Uterus (tissue), 4 donors: ENCODE measurements at places on chromosomes 11 and 22. TPM values are rescaled to one million over a fixed set of nuclear protein-coding genes. Genes with fewer than 3 reads are reported as not detected.

DNA sequence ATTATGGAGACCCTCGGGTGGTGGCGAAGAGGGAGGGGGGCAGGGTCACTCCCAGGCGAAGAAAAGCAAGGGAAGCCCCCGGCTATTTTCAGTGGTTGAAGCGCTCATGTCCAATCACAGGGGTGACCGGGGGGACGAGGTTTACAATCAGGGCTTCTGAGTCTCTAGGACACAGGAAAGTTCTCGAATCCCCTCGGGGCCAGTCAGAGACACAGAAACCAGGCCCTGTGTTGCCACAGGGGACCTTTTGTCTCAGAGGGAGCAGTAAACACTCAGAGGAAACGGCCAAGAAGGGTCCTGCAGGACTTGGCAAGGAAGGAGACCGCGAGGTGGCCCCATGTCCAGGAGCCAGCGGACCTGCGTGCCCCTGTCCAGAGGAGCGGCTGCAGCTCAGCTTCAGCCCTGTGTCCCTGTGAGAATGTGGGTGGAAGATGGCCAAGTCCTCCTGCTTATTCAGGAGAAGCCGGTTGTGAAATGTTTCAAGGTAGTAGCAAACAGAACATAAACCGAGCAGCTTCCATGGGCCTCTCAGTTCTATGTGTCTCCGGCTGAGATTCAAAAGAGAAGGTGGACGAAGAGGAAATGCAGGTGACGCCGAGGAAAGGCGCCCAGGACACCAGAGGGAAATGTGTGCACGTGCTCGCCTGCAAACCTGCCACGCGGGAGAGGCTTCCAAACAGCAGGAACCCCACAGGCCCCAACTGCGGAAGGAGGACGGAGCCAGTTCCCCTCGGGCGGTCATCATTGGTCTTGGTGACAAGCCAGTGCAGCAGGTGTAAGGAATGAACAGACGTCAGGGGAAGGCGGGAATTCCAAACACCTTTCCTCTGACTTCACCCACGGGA lies 357.6 kb downstream of the BRD1 start:
- no peak for DNase-seq

GRCh38 chr11:64848214-64848825 lies 3.9 kb upstream of the CDC42BPG start:
- no peak for DNase-seq

DNA sequence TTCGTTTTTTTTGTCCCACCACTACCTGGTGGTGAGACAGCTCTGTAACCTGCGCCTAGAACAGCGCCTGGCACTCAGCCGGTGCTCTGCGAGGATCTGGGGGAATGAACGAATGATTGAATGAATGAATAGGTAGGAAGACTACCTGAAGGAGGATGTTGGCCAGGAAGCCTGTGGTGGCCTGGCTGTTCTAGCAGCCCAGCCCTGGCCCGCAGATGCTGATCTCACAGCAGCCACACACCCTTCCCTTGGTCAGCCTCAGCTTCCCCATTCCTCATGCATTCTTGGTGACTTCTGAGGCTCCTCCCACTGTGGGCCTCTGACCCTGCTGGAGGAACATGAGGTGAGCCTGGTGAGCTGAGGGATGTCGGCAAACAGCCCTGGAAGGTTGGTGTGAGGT lies 3.7 kb downstream of the TRPM5 start:
- DNase-seq, result no peak

DNA sequence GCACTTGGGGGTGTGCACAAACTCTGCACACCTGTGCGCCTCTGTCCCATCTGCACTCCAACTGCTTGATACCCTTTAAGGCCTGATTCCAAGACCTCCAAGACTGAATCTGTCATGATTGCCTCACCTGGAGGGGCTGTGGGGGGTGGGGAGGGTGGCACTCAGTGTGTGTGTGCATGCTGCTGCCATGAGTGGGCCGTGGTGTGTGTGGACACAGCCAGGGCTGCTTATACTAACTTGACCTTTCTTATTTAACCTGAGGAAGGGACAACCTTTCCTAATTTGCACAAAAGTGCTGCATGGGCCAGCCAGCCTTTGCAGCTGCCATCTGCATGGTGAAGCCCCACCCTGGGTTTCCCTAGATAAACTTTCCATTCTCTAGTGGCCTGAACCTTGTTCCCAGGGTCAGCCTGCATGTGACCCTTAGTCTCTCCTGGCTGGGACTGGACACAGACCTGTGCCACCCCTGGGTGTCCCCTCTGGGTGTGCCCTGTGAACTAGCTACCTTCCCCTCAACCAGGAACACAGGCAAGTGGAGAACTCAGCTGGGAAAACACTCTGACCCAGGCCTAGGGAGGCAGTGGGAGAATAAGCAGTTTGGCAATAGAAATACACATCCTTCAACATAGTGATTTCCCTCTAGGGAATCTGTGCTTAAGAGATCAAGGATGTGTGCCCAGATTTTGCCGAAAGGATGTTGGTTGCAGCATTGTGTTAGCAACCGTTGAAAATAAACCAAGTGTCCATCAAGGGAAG lies 45.4 kb upstream of the DKK3 start:
- DNase-seq, result no peak

DNA sequence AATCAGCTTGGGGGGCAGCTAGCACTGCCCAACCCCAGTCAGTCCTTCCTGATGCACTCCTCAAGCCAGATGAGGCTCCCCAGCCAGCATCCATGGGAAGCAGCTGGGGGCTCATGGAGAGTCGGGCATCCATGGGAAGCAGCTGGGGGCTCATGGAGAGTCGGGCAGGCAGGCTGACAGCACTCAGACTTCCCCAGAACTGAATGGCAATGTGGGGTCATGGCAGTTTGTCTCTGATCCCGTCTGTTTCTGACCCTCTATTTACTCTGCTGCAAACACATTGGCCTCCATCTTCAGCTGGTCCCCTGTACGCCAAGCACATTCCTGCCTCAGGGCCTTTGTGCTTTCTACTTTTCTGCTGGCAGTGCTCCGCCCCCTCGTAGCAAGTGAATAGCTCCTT lies 314.8 kb downstream of the NTM start:
- DNase-seq, result no peak

DNA sequence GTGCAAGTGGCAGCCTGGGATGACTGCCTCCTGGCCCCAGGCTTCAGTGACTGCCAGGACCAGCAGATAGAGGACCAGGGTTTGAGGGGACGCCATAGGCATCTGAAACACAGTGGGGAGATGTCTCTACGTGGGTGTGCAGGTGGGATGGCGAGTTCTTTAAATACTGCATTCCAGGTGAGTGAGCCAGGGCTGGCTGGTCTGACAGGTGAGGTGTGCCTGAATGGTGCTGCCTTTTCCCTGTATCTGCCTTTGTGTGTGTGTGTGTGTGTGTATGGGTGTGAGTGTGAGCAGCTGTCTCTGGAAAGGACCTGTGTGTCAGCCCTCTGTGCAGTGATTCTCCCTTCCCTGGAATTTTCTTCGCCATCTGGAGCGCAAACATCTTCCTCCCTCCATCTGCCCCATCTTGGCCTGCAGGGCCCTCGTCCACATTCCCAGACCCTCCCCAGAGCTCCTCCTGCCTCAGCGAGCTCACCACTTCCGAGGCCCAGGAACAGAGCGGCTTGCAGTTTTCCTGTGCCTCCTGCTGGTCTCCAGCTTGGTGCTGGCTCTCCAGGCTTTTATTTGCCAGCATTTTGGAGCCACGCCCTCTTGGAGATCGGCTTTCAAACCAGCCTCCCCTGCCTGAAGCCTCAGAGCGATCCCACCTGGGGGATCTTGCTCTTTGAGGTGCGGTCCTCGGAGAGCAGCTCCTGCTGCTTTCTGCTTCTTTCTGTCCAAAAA lies at the start of gene GPHA2:
TSS of gene GPHA2 (minus strand) at position 535 of the 723 bp plus-strand sequence. CDS start at position 102, 433 bp downstream.
- peak; percentile 50 for DNase-seq

DNA sequence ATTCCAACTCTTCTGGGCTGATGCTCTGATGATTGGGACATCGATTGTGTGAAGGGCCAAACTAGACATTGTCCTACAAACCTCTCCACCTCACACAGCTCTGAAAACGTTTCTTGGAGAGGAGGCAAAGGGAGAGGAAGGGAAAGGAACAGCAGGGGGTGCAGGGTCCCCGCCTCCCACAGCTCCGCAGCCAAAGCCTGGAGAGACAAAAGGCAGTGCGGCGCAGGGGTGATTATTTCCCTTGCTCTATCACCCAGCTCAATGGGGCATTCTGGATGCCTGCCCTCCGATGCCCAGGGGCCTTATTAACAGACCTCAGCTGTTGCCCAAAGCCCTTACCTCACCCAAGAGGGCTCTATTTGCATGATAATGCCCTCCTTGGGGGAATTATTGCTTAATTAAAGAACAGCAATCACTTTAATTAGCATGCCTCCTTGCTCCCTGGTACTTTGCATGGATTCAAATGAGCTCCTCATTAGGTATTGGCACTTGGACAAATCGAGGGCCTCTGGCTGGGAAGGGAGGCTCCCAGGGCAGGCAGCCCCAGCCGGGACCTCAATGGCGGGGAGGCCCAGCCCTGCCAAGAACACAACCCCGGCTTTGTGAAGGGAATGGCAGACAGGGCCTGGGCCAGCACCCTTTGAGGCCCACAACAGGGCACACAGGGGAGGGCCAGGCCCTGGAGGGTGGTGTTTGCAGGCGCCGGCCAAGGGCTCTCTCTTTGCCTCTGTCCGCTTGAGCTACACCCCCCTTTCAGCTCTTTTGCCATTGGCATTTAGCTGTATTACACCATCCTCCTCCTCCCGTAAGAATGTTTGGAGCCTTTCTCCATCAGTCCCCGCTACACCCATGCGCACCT lies 19.8 kb upstream of the CDON start:
- no peak for DNase-seq

GRCh38 chr11:10686311-10686710 lies 7.2 kb downstream of the IRAG1 start:
- DNase-seq, result no peak

DNA sequence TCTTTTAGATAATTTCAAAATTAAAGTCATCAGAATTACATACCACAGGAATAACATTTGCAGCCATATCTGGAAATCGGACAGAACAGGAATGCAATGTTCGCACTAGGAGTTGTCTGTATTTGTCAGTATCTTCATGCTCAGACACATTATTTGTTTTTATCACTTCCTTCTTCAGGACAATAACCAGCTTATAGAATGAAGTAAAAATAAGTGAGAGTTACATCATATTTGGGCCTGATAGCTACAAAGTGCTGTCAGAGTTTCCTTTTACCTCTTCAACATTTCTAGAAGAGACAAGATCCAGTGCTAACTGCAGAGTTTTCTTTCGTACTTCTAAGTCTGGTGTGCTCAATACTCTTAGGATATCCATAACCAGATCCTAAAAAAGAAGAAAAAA lies 18.9 kb downstream of the COPB1 start:
- no peak for DNase-seq

DNA sequence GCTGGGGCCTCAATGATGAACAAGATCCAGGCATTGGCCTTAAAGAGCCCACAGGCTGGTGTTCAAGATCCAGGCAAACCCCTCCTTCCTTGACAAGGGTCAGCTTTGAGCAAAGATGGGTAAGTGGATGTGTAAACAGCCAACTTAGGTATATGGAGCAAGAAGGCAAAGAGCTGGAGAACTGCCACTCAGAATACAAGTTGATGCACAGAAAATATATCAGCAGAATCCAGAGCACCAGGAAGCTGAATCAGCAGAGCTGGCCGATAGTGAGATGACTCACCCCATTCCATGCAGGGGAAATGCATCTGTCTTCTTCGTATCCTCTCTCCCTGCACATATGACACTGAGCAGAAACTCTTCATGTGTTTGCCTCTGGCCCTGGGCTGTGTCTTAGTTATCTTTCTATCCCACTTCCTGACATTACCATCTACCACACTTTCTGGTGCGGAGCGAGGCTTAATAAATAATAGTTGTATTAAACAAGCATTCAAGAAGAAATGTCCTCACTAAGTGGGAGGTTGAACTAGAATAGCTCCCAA lies 57.8 kb downstream of the ENDOD1 start:
- peak; percentile 75 for DNase-seq

E2F8 gene
- total RNA-seq, result not detected

FIBP gene
- 239 TPM for total RNA-seq

IL18 gene
- 5.9 TPM for total RNA-seq

FREY1 gene
- not detected for total RNA-seq

EMID1 gene
- total RNA-seq, result 12.0 TPM
